ENCODE measurements at places on chromosomes 5 and 9.

- DNase-seq = no peak
Measured at GRCh38 chr9:134794663-134795370, 85.8 kb upstream of the FCN2 start.

DNA sequence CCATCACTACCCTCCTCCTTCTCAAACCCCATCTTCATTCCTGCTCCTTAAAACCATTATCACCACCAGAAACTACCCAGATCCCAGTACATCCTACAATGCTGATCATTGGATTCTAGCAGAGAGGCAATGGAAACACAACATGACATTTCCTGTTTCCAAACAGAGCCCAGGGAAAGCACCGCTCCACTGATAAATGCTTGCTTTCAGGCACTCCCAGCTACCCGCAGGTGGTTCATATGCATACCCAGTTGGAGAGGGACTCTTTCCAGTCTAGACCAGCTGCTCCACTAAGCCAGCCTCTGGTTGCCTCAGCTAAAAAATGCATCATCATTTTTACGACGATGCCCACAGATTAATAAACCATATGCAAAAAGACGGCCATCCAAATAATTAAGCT, 39.2 kb upstream of the ACO1 start:
- no peak for DNase-seq

DNA sequence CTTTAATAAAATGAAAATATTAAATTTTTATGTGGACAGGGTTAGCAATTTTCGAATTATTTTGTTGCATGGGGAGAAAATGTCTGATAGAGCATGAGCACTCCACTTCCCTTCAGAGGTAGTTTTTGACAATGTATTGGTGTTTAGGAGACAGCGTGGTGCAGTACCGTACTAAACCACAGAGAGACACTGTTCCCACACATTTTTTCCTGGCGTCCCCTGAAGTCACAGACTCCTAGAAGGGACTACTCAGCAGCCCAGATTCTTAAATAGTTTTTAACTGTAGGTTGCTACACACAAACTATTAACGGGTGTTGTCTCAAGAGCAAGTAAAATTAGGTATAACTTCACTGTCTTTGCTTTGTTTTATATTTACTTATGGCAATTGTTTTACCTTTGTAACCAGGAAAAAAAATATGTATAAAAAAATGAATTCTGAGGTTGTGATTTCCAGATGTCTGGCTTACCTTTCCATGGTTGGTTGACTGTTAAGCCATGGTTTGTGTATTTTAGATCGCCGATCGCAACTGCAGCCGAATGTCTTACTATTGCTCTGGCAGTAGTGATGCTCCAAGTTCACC, 171.2 kb downstream of the DOCK8 start:
- peak; percentile 86 for DNase-seq

GRCh38 chr5:111937094-111937493, 180.1 kb upstream of the NREP start:
- no peak for DNase-seq

DNA sequence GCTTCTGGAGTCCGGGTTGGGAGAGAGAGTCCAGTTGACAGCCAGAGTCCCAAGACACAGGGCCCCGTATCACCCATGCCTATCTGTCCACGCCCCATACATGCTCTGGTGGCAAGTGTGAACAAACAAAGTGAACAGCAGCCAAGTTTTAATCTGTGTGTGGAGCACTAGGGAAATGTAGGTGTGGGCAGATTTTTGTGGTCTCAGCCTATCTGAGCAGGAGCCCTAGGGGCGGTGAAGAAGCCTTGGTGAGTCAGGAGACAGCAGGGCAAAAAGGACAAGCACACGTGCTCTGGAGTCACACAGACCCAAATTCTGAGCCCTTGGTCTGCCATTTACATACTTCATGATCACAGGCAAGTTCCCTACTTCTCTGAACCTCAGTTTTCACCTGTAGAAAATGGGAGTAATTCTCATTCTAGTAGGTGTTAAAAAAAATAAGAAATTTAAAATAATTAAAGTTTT, 23.2 kb downstream of the EGR1 start:
- DNase-seq = no peak

DNA sequence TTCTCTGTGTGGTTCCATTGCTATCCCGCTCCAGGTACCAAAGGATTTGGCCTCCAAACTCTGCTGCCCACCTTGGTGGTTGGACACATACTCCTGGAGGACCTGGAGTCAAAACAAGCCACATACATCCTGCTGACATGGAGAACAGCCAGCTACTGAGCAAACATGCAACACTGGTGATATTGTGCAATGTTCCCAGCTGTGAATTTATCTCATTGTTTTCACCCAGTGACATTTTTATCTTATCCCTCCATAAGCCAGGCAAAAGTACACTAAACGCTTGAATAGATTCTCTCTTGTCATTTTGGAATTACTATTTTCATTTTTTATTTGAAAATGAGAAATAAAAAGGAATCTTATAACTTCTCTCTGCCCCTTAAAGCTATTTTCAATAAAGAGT, 11.1 kb upstream of the CTSL start:
- peak; percentile 53 for DNase-seq

DNA sequence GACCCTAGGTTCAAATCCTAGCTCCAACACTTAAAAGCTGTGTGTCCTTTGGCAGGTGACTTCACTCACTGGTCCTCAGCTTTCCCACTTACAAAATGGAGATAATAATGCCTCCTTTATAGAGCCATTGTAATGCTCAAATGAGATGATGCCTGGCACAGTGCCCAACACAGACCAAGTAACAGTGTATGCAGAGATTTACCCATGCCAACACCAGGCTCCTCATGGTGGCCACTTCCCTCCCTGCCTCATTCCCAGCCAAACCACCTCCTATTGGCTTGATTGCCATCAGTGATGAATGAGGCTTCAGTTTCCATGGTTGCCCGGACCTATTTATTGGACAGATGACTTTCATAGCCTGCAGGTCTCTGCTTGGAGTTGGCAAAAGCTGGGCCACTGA, 469.4 kb downstream of the CDK5RAP2 start:
- DNase-seq = no peak

DNA sequence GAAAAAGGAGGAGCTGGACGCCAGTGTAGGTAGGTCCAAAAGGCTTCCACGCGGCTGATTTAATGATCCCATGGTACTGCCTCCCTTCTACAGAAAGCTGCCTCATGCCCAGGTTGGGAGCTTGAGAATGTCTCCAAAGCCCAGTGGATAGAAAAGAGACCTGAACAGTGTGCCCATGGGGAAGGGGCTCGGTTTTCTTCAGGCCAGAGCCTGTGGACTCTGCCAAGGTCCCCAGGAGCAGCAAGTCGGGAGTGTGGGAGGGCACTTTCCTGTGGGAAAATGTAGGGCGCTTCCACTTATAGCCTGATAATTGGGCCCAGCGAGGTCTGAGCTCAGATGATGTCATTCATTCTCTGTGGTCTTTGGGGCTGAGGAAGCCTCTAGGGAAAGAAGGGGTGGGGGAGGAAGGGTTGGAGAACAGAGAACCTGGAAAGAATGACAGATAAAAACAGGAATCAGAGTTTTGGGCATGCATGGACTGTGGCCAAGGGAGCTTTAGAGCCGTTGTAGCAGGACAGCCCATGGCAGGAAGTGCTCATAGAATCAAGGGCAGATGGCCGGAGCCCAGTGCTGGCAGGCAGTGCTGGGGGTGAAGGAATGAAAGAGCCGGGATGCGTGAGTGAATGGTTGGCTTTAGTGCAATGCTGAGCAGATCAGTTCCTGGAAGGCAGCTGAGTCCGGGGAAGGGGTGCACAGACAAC, 42.5 kb upstream of the SH3PXD2B start:
- peak; percentile 66 for DNase-seq

- no peak for DNase-seq
Measured at GRCh38 chr9:38284039-38284575, 108.4 kb upstream of the ALDH1B1 start.

- no peak for DNase-seq
Measured at GRCh38 chr5:150057511-150057910, 28.8 kb downstream of the CSF1R start.

GRCh38 chr5:10775646-10776045, 14.6 kb upstream of the DAP start:
- no peak for DNase-seq

DNA sequence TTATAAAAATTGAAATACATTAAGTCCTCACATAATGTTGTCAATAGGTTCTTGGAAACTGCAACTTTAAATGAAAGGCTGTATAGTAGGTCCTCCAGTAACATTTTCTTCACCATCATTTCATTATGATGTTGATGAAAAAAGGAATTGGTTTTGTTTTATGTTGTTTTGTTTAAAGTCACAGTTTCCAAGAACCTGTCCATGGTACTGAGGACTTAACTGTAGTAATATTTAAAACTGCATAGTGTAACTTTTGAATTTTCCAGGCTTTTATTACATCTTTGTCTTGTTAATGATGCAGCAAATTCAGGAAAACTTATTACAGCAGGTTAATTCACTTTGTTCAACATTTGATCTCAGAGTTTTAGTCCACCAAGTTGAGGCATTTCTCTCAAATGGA, 11.6 kb downstream of the SECISBP2 start:
- DNase-seq = no peak

DNA sequence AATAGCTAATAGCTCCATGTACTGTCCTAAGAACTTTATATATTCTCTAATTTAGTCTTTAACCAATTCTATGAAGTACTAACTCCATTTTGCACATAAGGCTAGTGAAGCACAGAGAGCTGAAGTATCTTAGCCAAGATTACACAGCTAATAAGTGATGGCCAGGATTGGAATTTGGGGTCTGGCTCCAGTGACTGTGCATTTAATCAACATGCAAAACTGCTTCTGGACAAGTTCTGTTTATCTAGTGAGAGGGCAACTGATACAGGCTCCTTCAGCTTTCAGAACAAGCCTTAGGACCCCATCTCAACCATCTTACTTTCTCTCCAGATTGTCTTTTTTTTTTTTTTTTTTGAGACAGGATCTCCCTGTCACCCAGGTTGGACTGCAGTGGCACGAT, 21.3 kb downstream of the SLC25A25 start:
- DNase-seq = no peak

- DNase-seq = no peak
Measured at GRCh38 chr5:159550951-159551350, 220.7 kb upstream of the IL12B start.

DNA sequence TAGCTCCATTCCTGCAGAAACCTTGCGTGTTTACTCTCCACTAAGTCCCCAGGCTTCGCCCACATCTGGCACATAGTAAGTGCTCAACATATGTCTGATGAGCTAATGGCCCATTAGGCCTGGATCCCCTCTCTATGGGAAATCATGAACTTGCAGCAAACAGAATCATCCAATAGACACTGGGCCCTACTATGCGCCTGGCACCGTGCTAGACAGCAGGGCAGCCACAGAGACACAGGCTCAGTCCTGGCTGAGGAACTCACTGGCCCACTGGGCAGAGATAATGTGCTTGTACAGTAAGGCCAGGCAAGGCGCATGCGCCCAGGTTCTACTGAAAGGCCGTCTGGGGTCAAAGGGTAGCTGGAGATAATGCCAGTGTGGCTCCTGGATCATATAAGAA, 36.9 kb upstream of the FABP6 start:
- DNase-seq = no peak

GRCh38 chr9:128084746-128085145, 16.7 kb downstream of the SLC25A25 start:
- no peak for DNase-seq

- no peak for DNase-seq
Measured at GRCh38 chr9:7394002-7394774, 405.4 kb downstream of the DMAC1 start.

- no peak for DNase-seq
Measured at GRCh38 chr9:72509635-72510034, 11.8 kb upstream of the TMC1 start.

GRCh38 chr5:102450313-102450990, 48.3 kb downstream of the SLCO6A1 start:
- no peak for DNase-seq

GRCh38 chr9:34555002-34555348, 32.2 kb upstream of the ENHO start:
- peak; percentile 84 for DNase-seq

DNA sequence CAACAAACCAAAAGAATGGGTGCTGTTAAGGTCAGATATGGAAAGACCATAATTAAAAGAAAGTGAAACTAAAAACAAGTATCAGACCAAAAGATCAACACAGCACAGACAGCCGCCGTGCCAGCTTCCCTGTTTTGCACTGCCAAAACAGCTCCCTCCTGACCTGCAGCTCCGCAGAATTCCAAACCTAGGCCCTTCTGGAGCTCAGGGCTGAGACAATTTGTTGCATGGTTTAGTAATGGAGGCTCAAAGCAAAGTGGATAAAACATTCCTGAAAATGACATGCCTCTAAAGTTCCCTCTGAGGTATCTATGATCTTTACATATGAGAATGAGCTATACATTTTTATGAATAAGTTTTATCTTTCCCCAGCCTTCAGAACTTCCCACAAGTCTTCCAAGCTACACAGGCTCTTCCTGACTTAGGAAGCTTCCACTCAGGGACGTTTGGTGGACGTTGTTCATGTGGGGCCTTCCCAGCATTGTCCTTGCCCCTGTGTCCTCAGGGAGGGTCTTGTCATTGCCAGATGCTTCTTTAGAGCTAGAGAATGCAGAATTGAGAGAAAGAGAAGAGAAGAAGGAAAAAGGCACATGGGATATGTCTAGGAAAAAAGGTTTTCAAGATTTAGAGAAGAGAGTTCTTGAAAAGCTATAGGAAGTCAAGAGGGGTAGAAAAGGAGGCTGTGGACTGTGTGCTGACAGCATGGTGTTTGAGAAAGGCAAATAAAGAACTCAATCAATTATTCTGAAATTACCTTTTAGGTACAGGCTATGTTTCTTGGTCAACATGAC, 28.4 kb upstream of the SSBP2 start:
- peak; percentile 68 for DNase-seq

DNA sequence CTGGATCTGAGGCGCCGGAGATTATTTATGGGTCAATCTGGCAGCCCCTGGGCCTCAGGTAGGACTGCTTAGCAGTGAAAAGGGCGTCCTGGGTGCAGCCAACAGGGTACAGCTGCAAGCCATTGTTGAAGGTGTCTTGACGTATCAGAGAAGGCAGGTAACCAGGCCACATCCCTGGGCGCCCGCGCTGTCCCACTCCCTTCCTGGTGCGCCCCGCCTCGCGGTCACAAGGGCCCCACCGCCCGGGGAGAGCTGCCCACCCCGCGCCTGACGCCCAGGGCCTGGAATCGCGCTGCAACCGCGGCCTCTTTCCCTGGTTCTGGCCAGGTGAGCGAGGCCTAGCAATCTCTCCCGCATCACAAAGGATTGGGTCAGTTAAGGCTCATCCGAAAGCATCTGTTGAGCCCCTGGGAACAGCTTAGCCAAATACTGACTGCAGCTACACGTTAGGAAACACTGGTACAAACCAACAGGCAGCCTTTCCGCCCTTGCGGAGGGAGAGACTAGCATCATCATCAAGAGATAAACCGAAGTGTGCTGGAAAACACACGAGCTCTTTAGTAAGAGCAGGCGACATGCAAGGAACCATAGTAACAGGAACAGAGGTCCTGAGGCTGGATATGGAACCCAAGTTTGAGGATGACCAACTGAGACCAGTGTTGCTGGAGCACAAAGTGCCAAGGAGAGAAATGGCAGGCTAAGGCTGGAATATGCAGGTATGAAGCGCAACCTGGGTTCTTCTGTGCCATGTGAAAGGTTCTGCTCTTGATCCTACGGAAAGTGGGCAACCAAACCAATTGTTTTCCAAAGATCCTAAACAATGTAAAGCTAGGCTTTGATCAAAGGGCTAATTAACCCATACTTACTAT, 3.6 kb downstream of the RPS23 start:
- DNase-seq = no peak
